Ureter (tissue), 1 donor: ENCODE measurements at places on chromosomes 4 and X.

DNA sequence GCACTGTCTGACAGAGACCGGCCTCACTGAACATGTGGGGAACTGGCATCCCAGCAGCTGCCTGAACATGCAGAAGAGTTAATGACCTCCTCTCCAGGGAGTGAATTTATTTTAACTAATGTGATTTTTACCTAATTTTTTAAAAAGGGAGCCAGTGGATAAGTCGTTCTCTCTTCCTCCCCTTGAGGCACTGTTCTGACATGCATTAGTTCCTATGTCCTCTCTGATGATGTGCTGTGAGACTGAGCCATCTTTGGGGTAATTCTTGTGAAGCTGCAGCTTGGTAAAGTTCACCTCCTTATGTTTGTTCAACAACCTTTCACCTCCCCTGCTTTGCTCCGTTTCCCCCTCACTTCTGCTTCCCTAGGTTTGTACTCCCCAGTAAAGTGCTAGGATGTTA, 139.7 kb downstream of the COL25A1 start:
- DNase-seq = no peak

- DNase-seq = peak; percentile 74
These were observed 45.1 kb downstream of the IGFBP7 start for GRCh38 chr4:57064811-57065711.

DNA sequence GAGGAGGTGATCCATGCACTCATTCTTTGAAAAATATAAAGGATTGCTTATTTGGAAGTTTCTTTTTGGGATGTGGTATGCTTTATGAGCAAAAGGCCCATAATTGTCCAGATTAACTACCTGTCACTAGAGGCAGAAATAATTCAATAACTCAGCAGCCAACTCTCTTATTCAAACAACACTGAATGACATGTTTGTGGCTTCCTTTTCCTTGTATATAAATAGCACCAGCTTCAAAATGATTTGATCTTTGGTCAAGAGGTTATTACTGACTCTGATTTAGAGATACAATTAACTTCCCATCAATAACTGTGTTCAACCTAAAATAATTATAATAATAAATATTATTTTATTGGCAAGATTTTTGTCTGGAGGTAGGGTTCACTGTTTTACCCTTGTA, 232.3 kb downstream of the AFF2 start:
- no peak for DNase-seq

- no peak for DNase-seq
These were observed 260.2 kb downstream of the UNC5C start for GRCh38 chr4:95288552-95288951.

DNA sequence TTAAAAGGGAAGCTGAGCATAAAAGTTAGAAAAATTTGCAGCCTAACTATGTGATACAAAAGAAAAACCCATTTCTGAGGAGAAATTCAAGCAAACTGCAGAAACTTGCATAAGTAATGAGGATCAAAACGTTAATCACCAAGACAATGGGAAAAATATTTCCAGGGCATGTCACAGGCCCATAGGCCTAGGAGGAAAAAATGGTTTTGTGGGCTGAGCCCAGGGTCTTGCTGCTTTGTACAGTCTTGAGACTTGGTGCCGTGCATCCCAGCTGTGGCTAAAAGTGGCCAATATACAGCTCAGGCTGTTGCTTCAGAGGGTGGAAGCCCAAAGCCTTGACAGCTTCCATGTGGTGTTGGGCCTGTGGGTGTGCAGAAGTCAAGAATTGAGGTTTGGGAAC, 37.7 kb upstream of the ADAMTS3 start:
- DNase-seq = no peak

GRCh38 chrX:19127649-19128168, 5.4 kb upstream of the ADGRG2 start:
- DNase-seq = no peak
